Esophagus squamous epithelium (tissue), 5 donors: ENCODE measurements at places on chromosomes 7 and 10.

GRCh38 chr7:41890631-41891274 lies 187.9 kb upstream of the INHBA start:
- DNase-seq, result no peak

- no peak for DNase-seq
These were observed 17.9 kb downstream of the CASP7 start for GRCh38 chr10:113697595-113697994.

DNA sequence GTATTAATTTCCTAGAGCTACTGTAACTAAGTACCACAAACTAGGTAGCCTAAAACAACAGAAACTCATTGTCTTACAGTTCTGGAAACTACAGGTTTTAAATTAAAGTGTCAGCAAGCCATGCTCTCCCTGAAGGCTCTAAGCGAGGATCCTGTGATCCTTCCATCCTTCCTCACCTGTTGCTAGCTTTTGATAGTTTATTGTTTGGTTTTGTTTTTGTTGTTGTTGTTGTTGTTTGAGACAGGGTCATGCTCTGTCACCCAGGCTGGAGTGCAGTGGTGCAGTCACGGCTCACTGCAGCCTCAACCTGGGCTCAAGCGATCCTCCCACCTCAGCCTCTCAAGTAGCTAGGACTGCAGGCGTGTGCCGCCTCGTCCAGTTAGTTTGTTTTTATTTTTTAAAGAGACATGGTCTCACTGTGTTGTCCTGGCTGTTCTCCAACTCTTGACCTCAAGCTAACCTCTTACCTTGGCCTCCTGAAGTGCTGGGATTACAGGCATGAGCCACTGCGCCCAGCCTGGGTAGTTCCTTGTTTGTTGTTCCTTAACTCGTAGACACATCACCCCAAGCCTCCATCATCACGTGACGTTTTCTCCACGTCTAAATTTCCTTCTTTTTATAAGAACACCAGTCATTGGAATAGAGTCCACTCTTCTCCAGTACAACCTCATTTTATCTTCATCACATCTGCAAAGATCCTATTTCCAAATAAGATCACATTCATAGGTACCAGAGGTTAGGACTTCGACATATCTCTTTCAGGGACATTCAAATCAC lies 109.1 kb downstream of the AKR1D1 start:
- no peak for DNase-seq

- DNase-seq, result no peak
These were observed 710.1 kb upstream of the KCND2 start for GRCh38 chr7:119562839-119563238.

DNA sequence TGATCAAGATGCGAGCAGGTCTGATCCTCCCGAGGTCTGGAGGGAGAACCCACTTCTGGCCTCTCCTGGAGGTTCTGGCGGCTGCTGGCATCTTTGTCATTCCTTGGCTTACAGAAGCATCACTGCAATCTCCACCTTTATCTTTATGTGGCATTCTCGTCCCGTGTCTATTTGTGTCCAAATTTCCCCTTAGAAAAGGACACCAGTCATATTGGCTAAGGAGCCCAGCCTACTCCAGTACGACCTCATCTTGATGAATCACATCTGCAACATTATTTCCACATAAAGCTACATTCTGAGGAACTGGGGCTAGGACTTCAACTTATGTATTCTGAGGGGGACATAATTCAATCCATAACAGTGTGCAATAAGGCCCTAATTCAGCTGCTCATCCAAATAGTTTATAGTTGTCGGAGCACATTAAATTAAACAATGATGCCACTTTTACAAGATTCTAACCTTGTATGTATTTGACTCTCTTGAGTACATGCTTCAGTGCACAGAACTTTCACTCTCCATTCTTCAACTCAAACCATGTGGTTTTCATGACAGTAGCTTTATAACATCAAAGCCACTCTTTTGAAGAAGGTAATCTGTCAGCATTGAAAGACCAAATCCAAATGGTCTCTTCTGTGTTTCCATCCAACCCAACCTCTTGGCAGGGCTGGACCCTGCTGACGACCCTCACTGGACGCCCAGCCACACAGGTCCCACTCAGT lies 86.2 kb upstream of the DDC start:
- DNase-seq, result no peak

DNA sequence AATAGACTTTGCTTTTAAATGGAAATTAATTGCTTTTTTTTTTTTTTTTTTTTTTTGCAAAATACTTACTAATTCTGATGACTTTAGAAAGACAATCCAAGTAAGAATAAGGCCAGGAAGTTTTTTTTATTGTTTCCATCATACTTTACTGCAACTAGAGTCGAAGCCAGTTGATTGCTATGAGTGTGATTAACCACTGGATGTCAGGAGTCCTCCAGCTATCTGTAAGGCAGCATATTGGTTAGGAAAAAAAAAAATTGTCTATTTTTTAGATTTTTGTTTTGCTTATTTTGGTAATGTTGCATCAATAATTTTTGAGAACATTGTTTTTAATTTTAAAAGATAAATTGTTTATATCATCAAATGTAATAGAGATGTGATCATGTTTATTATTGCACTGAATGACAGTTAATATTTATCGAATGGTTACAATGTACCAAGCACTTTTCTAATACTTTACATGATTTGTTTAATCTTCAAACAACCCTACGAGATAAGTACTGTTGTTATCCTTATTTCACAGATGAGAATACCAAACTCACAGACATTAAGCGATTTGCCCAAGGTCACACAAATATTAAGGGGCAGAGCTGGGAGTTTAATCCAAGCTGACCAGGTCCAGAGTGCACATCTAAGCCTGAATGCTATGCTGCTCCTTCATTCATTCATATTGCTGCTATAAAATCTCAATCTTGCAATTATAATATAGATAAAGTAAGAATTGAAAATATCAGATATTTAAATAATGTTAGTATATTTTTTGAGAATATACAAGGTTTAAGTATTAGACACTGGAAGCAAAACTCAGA lies 19.9 kb upstream of the LMOD2 start:
- DNase-seq, result no peak
